ENCODE measurements at places on chromosomes 11 and 22.

- peak; percentile 88 for DNase-seq
These were observed 13.2 kb downstream of the EHF start for GRCh38 chr11:34633990-34634693.

DNA sequence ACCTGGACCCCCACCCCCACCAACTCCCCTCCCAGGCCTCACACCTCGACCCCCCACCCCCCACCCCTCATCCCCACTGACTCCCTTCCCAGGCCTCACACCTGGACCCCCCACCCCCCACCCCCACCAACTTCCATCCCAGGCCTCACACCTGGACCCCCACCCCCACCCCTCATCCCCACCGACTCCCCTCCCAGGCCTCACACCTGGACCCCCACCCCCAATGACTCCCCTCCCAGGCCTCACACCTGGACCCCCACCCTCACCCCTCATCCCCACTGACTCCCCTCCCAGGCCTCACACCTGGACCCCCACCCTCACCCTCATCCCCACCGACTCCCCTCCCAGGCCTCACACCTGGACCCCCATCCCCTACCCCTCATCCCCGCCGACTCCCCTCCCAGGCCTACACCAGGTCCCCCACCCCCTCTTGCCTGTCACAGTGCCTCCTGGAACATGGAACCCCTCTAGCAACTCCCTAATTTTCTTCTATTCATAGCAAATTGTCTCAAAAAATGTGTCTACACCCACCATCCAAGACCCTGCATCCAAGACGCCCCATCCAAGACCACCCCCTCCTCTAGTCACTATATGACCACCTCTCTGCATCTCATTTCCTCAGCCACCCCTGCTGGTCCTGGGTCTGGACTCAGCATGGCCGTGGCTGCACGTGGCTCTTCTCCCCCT, 36.9 kb upstream of the BRSK2 start:
- DNase-seq, result no peak

- no peak for DNase-seq
These were observed 120.5 kb downstream of the BBOX1 start for GRCh38 chr11:27161071-27161470.

DNA sequence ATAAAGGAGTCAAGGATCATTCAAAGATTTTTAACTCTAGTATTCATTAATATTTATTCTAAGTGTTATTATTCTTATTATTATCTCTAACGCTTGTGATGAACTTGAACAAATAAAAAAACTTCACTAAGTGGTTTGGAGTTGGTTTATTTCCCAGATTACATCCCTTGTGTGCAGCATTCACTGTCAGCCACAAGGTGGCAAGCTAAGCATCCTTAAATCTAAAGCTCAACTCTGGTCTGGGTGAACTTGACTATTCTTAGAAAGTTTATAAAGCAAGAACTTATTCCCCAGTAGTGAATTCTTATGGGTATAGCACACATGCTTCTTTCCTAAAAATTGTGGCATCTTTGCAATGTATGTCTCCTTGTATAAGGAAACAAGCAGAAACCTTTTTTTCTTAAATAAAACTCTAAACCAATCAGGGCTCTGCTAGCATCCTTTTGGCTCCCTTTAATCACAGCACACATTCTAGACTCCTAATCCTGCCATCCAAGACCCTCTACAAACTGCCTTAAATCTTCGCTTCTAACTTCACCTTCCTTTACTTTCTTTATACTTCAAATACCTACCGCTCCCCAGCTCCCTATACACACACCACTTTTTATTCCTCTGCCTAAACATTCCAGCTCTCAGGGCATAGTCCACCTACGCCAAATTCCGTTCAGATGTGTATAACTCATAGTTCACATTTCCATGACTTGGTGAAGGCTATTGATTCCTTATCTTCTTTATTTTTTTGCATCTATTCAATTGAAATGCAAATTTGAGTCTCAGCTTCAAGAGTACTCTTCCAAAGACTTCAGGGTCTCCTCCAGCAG, 1068.8 kb downstream of the DLG2 start:
- peak; percentile 18 for DNase-seq

DNA sequence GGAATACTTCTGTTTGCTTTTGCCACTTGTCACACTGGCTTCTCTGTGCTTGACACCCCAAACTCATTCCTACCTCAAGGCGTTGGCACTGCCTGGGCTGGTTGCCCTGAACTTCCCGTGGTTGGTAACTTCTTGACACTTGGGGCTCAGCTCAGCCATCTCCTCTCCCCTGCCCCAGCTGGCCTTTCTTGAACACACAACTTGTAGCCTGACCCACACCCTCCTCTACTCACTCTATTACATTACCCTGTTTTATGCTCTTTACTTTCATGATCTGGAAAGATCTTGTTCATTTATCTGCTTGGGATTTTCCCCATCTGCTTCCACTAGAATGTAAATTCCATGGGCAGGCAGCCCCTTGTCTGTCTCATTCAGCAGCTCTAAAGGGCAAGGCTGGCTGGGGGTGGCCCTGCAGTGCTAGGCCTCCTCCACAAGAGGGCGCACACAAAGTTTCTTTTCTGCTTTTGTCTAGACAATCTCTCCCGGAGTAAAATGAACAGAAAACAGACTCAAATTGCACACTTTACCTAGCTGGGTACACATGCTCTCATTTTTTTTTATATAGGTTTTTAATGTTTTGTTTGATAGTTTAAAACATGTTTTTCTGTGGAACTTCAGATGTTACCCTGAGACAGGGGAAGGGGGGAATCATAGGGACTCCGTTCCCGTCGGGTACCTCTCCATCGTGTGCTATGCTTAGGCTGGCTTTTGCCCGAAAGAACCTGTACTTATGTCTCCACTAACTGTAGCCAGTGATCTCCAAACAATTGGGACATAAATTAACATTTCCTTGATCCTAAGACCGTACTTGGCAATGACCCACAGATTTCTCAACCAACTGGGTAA, 16.4 kb upstream of the MRGPRX2 start:
- peak; percentile 31 for DNase-seq

DNA sequence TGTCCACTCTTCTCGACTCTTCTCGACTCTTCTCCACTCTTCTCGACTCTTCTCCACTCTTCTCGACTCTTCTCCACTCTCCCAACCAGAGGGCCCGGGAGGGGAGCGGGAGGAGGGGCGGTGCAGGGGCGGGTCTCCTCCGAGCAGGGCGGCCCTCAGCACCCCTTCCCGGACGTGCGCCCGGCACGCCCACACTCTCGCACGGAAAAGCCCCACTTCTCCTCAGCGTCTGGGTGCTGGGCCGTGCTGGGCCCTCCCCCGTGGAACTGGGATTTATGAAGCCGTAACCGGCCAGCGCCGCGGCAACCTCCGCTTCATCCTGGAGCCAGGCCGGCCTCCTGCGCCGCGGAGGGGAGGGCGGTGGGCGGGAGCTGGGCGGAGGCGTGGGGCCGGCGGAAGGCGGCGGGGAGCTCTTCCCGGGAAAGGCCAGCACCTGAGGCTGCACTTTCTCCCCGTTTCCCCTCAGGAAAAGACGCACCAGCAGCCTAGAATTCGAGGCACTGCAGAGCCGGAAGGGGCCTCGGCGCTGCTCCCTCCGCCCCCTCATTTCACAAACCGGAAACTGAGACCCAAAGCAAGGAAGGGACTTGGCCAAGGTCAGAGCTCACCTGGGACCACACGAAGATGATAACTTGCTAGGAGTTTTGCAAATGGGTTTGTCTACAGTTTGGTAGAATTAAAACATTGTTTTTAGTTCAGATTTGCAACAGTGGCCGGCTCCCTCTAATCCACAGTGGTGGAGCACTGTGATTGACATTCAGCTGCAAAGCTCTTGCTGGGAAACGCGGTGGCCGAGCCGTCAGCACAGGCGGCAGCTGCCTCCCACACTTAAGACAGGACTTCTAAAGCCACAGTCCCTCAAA, 31.6 kb upstream of the JAM3 start:
- DNase-seq, result peak; percentile 6

DNA sequence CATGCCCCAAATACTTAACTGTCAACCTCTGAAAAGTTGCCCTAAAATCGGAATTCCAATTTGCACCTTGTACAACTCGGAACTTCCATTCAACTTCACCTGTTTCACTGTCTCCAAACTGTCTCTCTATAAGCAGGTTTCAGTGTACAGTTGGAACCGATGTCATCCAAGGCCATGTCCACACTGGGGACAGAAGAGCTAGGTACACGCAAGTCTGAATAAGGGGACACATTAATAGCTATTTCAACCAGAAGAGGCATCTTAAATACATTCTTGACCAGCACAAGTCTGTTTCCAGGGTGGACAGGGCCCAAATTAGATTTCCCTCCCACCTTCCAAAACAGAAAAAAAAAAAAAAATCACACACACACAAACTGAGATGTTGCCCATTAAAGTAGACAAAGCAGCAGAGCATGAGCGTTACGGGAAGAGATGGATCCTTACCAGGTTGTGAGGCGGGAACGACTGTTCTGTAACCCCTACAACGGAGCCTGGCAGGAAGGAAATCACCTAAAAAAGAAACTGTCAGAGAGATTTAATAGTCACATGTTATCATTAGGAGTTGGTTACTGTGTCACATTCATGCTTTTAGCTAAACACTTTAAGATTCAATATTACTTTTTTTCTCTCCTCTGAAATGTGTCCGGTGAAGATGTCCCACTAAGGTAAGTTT, 1.7 kb downstream of the CREBZF start:
- no peak for DNase-seq

GRCh38 chr11:12642040-12642439, 32.2 kb upstream of the TEAD1 start:
- no peak for DNase-seq

DNA sequence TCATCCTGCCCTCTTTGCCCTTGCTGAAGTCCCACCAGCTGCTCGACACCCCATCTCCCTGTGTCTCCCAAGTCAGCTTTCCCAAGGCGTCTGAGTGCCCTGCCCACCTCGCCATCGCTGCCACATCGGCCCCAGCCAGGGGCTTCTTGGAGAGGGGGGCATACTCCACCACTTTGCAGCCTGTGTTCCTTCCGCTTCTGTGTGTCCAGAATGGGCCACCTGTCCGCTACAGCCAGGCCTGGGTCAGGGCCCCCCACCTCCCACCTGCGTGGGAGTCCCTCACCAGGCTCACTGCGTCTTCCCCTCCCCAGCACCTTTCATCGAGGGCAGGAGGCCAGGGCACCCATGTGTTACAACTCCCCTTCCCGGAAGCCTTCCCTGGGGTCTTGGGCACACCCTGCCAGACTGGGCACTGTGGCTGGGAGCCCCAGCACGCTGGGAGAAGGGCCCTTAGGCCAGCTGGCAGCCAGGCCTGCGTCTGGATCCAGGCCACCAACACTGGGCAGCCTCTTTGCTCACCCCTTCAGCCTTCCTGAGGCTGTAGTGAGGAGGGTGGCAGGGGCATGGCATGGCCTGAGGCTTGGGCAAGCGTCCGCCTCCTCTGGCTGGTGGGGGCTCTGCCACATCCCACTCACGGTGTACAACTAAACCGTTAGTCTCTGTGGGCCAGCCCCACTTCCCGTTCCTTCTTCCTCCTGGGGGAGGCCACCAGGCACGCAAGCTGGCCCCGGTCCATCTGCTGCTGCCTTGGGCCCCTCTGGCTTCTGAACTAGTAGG, 13.4 kb downstream of the CPT1A start:
- DNase-seq, result peak; percentile 51

DNA sequence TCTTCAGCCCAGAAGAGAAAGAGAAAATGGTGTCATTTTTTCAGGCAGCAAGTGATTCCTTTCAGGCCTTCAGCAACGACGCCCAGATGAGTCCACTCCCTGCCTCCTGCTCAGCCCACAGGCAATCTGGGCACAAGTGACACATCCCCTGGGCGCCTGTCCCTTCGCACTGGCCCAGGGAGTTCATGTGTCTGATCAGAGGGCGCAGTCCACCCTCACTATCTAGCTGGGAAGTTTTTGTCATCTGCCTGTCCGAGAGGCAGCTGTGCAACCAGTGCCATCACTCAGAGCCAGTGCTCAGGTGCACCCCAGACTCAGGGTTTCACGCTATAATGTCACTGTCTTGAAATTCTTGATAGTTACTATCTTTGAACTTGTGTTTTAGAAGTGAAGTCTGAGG, 1.4 kb upstream of the KCNQ1OT1 start:
- DNase-seq, result no peak

GRCh38 chr11:48210052-48210451, 6.6 kb upstream of the OR4B1 start:
- DNase-seq, result peak; percentile 2

DNA sequence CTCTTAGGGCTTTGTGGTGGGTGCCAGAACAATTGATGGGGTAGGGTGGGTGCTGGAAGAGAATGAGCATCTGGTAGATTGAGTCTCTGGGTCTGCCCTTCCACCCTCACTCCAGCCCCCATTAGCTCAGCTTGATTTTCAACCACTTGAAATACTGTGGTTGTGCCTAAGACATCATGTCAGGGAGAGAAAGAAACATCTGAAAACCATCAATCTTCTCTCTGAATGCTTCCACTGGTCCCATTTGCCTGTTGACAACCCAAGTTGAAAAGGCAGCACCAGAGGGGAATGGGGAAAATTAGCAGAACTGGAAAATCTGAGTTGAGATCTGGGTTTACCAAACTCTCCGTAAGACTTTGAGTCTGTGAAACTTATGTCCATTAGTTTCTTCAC, 26.1 kb downstream of the CD44 start:
- no peak for DNase-seq

GRCh38 chr11:60992842-60993409, 21.4 kb downstream of the CD6 start:
- DNase-seq, result no peak

- DNase-seq, result no peak
These were observed 80.8 kb downstream of the HORMAD2 start for GRCh38 chr22:30161051-30161469.

- DNase-seq, result no peak
These were observed 78.3 kb downstream of the MICAL3 start for GRCh38 chr22:17945888-17946648.

DNA sequence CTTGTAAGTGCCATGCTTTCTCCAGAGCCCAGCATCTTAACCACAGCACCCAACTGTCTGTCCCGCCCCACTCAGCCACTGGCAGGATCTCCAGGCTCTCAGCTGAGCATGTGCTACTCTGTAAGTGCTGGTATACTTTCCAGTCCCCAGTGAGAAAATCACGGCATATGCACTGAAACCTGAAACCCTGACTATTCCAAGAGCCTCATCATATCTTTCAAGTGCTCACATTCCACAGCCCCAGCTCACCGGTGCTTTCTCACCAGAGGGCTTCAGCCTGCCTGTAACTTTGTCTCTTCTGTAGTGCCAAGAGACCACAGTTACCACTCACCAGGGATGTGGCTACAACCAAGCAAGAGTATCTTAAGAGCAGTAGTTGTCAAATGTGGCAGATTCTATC, 24.4 kb upstream of the PAMR1 start:
- DNase-seq, result no peak

DNA sequence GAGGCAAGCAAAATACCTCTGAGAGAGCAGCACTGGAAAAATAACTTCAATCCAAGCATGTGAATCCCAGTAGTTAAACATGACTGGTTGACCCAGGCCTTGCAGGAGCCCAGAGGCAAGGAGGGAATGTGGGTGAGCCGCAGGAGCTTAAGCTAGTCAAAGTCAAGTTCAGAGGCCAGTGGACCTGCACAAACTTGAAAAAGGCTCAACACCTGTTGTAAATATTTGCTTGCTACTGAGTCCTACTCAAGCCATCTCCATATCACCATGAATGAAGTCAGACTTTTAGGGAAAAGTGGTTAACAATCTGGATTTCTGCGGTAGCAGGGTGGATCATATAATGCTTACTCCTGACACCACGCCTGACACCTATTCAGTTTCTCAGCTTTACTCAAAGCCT, 4.8 kb upstream of the CAT start:
- no peak for DNase-seq

- DNase-seq, result no peak
These were observed 297.6 kb downstream of the KIRREL3 start for GRCh38 chr11:126702987-126703386.

- DNase-seq, result no peak
These were observed 91.1 kb upstream of the SORL1-AS1 start for GRCh38 chr11:121543836-121544380.

- peak; percentile 57 for DNase-seq
These were observed 7.3 kb downstream of the NEAT1 start for GRCh38 chr11:65429724-65430405.

- no peak for DNase-seq
These were observed 101.5 kb downstream of the TRAF6 start for GRCh38 chr11:36408498-36409136.
